HTR-8/SVneo (cell line): ENCODE measurements at places on chromosomes 1 and 21.

- peak; percentile 67 for DNase-seq
Observed at GRCh38 chr1:23100074-23100748, 68.4 kb downstream of the LUZP1 start.

- DNase-seq = no peak
Observed at GRCh38 chr1:215833941-215834729, 267.0 kb downstream of the KCTD3 start.

GRCh38 chr1:241637046-241637590 lies 3.1 kb downstream of the CHML start:
- no peak for DNase-seq

GRCh38 chr1:225318706-225319575 lies 108.9 kb downstream of the LBR start:
- peak; percentile 59 for DNase-seq

DNA sequence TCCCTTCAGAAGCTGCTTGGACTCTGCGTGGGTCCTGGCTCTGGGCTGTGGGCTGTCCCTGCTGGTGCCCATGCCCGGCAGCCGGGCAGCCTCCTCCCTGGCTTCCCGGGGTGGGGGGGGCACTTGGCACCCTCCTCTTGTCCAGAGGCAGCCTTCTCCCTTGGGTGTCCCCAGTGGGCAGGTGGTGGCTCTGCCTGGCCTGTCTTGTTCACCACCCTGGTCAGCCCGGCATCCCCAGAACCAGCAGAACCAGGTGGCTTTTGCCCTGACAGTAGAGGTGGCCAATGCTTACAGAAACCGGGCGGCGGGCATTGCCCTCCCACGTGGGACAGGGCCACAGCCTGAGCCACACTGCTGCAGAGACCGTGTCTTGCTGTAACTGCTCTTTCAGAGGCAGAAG lies 38.0 kb downstream of the CFAP74 start:
- no peak for DNase-seq

DNA sequence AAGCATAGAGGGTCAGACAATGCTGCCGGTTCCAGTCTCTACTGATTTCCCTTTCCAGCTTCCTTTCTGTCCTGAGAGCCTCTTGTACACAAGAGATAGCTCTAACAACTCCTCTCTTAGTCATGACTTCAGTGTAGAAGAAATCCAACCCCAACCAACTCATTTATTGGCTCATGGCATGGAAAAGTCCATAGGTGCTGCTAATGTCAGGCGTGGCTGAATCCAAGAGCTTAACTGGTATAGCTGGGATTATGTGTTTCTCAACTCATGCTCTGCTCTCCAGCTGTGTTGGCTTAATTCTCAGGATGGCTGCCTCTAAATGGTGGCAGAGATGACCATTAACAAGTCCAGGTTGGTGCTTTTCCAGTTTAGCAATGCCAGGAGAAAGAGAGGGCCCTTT lies 12.4 kb upstream of the THRAP3 start:
- no peak for DNase-seq

- DNase-seq = no peak
Observed at GRCh38 chr1:217469983-217470382, 160.9 kb downstream of the GPATCH2 start.

DNA sequence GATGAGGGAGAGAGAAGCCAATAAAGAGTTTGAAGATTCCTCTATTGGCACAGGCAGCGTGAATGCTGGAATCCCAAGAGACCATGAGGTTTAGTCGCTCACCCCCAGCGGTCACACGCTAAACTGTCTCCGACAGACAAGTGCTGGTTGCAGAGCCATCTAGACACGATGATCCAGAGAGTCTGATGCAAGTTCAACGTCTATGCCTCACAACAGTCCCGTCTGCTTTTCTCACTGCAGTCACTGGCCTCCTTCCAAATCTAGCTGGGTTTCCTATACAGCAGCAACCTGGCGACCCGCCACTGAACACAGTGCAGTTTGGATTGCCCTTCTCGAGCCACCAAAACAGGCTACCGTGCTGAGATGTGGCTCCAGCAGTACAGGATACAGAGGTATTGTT lies 98.6 kb upstream of the KRTAP19-8 start:
- no peak for DNase-seq

GRCh38 chr1:174028495-174028894 lies 6.3 kb upstream of the RC3H1 start:
- DNase-seq = no peak

- no peak for DNase-seq
Observed at GRCh38 chr1:198157847-198158725, 1.3 kb downstream of the NEK7 start.

- DNase-seq = no peak
Observed at GRCh38 chr1:174239541-174239940, 80.2 kb downstream of the RABGAP1L start.

GRCh38 chr1:2360588-2361364 lies 30.6 kb downstream of the MORN1 start:
- no peak for DNase-seq

- no peak for DNase-seq
Observed at GRCh38 chr1:211912038-211912437, 81.5 kb upstream of the LPGAT1 start.

- DNase-seq = no peak
Observed at GRCh38 chr1:202149566-202149965, 5.0 kb upstream of the ARL8A start.
